CD4-positive, alpha-beta T cell treated with Interleukin-10 for 1 hour (primary cell): ENCODE measurements at places on chromosomes 2 and 18.

GRCh38 chr2:208311321-208311720 lies 45.3 kb downstream of the PIKFYVE start:
- DNase-seq = no peak

GRCh38 chr2:107418708-107419107 lies 408.0 kb upstream of the RGPD4 start:
- DNase-seq = no peak

DNA sequence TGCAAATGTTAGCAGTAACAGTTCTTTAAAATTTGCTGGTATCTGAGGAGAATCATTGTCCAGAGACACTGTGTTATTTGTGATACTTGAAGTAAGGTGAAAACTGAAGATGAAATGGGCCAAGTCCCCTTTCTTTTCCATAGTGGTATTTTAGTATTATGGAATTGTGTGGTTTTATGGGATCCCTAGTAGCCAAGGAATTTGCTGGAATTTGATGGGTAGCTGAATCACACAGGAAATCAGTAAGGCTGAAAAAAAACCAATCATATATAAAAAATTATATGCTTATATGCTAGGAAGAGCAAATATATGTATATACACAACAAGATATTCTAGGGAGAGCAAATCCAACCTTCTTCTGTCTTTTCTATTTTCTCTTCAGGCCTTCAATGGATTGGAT lies 54.2 kb upstream of the TACR1 start:
- no peak for DNase-seq

DNA sequence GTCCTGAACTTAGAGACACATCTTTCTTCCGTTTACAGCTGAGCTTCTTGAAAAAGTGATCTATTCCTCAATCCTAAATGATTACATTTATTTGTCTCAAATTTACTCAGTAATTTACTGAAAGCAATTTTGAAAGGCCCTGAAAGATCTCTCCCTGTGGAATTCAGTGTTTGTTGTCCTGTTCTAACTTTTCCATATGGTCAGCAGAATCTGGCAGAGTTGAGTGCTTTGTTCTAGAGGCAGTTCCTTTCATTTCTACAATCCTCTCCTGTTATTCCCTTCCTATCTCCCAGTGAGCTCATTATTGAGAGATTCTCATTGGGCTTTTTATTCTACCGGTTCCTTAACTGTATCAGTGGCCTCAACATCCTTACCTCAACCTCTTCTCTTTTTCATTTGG lies 36.5 kb upstream of the REG3G start:
- no peak for DNase-seq

- no peak for DNase-seq
Observed at GRCh38 chr2:38661306-38661705, 4.6 kb upstream of the GALM start.
